Fibroblast of the aortic adventitia (primary cell): ENCODE measurements at places on chromosomes 12 and 14. TPM values are rescaled to one million over a fixed set of nuclear protein-coding genes. Genes with fewer than 3 reads are reported as not detected.

ENDOU gene
- 0.36 TPM in 1 of 2 replicates, not detected in the other for total RNA-seq

IL23A gene
- total RNA-seq, result not detected in 2 replicates

KRT74 gene
- not detected in 2 replicates for total RNA-seq

HHIPL1 gene
- 4.4 and 5.1 TPM in 2 replicates for total RNA-seq

AKAP5 gene
- total RNA-seq, result 0.16 and 0.54 TPM in 2 replicates

CLEC4D gene
- total RNA-seq, result not detected in 2 replicates

ADCY6 gene
- 30.3 and 31.5 TPM in 2 replicates for total RNA-seq

MUCL1 gene
- not detected in 2 replicates for total RNA-seq

MIPOL1 gene
- 12.5 and 32.1 TPM in 2 replicates for total RNA-seq

TBC1D30 gene
- 0.18 and 0.98 TPM in 2 replicates for total RNA-seq

JAG2 gene
- total RNA-seq, result 0.63 and 3.1 TPM in 2 replicates

BATF gene
- not detected in 2 replicates for total RNA-seq

ZNF891 gene
- total RNA-seq, result 1.8 and 1.9 TPM in 2 replicates

CSRP2 gene
- total RNA-seq, result 6.1 and 26.7 TPM in 2 replicates

ASPG gene
- total RNA-seq, result not detected in 2 replicates

SYCP3 gene
- total RNA-seq, result 0.18 and 0.82 TPM in 2 replicates
